ENCODE measurements at places on chromosomes 2 and 18.

GRCh38 chr2:51301381-51301780, 269.4 kb upstream of the NRXN1 start:
- no peak for DNase-seq

- peak; percentile 62 for DNase-seq
Observed at GRCh38 chr2:16034151-16034974, 94.0 kb downstream of the MYCN start.

DNA sequence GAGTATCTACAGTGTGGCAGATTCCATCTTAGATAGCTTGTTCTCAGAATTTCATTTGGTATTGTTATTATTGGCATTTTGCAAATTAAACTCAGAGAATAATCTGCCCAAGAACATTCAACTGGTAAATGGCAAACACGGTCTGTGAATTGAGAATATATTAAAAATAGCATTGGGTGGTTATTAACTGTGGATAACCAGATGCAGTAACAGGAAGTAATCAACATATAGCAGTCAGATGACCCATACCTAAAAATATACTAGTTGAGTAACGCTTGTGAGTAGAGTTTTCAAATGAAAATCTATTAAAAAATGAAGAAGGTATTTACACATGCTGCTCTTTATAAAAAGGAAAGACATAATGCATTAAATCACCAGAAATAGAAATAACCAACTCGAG, 129.5 kb downstream of the ZNF804A start:
- no peak for DNase-seq

- no peak for DNase-seq
Observed at GRCh38 chr2:240106765-240107476, 29.2 kb downstream of the COPS9 start.

DNA sequence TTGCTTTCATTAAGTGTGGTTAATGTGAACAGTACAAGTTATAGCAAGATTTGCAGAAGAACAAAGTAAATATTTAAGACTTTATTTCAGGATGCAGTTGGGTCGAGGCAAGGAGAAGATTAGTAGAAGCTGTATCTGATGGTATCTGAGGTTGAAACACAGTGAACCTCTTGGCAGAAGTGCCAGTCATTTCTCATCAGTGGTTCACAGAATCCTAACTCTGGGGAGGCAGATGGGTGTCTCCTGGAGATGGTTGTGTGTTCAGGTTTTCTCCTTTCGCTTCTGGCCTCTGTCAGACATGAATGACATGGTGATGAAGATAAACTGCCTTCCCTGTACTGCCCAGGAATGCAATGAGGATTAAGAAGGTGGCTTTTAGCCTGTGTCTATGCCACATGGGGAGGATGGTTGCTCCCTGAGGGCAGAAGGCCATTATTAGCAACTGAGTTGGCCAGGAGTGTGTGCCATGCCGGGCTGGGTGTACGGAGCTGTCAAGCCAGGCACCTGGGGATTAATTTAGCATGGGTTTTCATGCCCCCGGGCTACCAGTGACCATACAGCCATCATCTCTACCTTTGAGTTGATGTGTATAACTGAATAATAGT, 28.0 kb downstream of the MGAT5 start:
- DNase-seq, result no peak

DNA sequence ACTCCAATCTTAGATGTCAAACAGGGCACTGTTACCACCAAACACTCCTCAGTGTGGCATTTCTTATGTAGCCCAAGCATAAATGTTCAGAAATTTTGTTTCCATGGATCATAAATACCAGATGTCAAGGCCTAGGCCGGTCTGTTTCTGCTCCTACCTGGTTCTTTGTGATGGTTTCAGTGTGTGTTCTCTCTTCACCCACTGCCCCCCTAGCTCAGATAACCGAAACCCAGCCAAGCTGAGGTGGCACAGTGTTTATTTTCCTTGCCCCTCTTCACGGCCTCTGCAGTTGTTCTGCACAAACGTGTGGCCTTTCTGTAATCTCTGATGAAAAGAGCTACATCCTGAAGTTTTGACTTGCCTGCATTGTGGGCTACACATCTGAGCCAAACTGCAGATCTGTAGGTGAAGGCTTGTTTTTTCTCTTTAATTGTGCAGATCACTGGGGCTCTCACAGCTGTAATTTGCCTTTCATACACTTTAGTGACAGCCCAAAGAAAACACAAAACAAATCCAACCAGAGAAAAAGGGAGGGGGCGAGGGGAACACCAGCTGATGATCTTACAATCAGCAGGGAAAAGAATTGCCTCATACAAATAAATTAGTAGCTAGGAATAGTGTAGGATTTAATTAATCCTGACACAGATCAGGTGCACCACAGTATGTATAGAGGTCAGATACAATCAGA, 99.1 kb downstream of the NRP2 start:
- no peak for DNase-seq

DNA sequence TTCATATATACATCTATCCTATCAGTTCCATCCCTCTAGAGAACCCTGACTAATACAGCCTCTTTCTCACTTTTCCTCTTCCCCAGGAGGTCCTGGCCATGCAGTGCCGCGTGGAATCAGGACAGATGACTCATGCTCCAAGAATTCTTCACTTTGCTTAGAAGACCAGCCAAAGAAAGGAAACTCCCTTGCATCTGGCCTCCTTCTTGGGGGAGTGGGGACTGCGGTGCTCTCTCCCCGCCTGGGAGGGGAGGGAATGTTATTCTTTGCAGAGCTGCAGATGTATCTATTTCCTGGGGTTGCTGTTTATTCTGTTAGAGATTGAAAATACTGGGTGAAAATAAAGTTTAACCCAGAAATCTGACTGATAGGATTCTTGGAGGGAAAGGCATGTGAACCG, 111.5 kb upstream of the SH3BP4 start:
- no peak for DNase-seq

- DNase-seq, result peak; percentile 80
Observed at GRCh38 chr2:186848873-186849578, at the start of gene ZSWIM2. Gene ZSWIM2 (minus strand): TSS chr2:186849170. CDS start chr2:186849130, 40 bp downstream.

DNA sequence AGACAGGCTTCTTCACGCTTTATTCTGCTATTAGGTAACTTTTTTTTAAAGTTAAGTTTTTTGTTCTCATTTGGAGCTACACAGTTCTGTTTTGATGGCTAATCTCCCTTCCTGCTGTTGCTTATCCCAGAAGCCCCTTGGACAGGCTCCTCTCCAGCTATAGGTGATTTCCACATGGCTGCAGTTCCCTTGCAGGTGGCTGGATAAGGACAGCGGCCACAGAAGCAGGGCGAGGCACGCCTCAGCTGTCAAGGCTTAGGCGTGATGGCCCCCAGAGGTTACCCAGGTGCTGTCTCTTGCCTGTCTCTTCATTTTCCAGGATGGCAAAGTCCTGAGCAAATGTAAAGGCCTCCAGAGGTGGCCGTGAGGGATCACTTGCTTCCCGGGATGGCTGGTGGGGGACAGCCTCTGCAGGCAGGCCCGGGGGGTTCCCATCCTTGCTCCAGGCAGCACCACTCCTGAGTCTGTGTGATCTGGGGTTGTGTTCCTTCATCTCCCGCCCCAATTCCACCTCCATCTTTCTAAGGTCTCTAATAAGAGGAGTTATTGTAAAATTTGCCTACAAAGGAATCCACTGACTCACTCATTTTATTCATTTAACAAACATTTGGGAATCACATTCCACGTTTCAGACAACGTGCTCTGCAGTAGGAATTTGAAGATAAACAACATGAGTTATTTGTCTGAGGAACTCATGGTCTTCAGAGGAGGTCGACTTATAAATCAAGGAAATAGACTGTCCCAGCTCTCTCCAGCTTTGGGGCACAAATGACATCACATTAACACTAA, 53.4 kb downstream of the NAPG start:
- DNase-seq, result no peak

- no peak for DNase-seq
Observed at GRCh38 chr2:45852450-45853150, 201.1 kb downstream of the PRKCE start.

- no peak for DNase-seq
Observed at GRCh38 chr2:16824472-16824871, 158.8 kb upstream of the CYRIA start.

DNA sequence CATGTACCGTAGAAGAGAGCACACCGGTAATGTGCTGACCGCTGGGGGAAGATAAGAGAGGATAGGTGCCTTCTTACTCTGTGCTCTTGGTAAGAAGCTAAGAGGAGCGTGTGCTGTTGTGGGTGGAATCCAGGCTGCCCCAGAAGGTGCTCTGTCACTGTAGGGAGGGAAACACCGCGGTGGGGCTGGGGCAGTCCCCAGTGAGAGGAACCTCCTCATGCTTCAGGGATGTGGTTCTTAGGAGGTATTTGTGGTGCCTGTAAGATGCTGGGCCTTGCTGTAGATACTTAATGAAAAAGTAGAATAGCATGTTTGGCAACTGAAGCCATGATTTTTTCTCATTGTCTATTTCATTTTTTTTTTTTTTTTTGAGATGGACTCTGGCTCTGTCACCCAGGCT, 1.1 kb downstream of the COLEC11 start:
- no peak for DNase-seq
